ENCODE measurements at places on chromosomes 7 and 10.

DNA sequence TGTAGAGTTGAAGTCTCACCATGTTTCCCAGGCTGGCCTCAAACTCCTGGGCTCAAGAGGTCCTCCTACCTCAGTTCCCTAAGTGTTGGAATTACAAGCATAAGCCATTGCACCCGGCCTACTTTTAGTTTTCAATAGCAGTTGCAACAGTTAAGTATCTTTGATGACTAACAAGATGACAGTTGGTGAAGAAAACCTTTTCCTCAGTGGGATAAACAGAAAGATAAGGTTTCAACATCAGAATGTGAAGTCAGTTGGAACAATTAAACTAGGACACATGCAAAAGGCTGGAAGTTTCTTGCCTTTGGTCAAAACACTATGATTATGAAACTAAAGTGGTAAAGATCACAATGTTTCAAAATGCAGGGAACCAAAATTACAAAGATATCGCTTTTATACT is 169.2 kb downstream of the ZNF438 start:
- DNase-seq, result no peak

- no peak for DNase-seq
Measured at GRCh38 chr7:17493446-17493845, 195.0 kb downstream of the AHR start.

DNA sequence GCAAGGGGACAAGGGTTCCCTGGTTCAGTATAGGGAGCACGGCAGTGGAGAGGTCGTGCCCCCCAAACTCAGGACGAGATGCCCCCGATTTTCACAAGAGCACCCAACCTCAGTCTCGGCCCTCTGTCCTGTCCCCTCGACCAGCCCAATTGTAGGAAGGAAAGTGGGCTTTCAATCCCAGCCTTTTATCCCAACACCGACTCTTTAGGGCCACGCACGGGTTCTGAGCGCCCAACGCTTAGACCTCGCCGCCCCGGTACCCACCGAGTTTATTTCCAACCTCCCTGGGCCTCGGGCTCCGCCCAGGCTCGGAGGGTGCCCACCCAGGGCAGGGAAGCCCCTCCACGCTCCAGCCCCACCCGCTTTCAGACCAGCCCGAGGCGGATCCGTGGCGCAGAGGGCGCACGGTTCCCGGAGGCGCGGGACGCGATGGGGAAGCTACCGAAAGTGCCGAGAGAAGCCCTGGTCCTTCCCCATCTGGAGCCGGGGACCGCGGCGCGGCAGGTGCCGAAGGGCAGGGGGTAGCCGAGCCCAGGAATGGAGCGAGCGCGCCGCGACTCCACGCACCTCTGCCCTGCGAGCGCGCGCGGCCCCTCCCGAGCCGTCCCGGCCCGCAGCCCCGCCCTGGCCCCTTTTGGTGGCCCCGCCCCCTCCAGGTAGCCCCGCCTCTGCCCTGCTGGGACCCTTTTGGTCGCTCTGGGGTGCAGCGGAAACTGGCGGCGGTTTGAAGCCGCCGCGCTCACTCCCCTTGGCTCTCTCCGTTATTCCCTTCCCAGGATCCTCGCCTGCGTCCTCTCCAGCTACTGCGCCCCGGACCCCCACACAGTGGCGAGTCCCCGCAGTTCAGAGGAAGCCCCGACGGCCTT is 20.4 kb downstream of the GRID2IP start:
- DNase-seq, result peak; percentile 50

- DNase-seq, result no peak
Measured at GRCh38 chr10:60466267-60467201, 76.9 kb upstream of the ANK3 start.

GRCh38 chr10:122323189-122323588 is 51.3 kb upstream of the PLEKHA1 start:
- no peak for DNase-seq
